ENCODE measurements at places on chromosomes 7 and 10. TPM values are rescaled to one million over a fixed set of nuclear protein-coding genes. Genes with fewer than 3 reads are reported as not detected.

GRCh38 chr10:71635251-71635866 is 84.2 kb downstream of the C10orf105 start:
- no peak for DNase-seq

GRCh38 chr10:4344492-4344994 is 481.5 kb upstream of the AKR1E2 start:
- DNase-seq, result peak; percentile 64

Gene ANKRD22
- total RNA-seq, result 0.16 TPM

DNA sequence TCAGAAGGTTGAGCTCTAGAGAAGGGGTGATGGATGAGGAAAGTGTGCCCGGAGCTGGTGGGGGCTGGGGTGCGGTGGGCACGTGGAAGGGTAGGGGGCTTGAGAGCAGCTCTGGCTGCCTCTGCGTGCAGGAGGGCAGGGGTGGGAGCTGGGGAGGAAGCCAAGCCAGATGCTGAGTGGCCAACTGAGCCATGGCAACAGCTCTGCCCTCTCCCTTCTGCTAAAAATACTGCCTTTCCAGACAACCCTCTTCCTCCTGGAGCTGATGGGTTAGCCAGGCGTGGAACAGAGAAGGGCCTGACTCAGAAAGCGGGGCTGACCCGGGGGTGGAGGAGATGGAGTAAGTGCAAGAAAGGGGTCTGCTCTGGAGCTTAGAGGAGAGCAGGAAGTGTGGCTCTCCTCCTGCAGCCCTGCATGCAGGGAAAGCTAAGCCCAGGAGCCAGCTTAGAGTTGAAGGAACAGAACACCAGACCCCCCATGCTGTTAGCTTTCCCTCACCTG is 114.6 kb upstream of the AGK start:
- DNase-seq, result no peak

Gene SEM1
- 22.0 TPM for total RNA-seq

- DNase-seq, result no peak
Observed at GRCh38 chr10:96188421-96188820, 58.3 kb downstream of the ZNF518A start.

- DNase-seq, result no peak
Observed at GRCh38 chr10:30598105-30598776, 31.3 kb downstream of the LYZL2 start.

Gene C10orf67
- 0.16 TPM for total RNA-seq

- no peak for DNase-seq
Observed at GRCh38 chr7:151696721-151697514, 177.2 kb upstream of the RHEB start.

DNA sequence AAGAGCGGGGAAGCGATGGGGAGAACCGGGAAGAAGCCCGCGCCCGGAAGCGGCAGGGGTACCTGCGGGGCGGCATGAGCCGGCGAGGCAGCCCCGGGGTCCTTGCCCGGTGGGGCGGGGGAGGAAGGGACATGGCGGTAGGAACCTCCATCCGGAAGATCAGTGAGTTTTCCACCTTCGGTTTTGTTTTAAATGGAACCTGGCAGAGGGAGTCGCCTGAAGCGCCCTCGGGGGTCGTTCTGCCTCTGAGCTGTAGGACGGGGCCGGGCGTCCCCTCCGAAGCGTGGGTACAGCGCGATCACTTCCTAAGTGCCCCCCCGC is 471 bp downstream of the PFKP start:
- DNase-seq, result no peak

GRCh38 chr7:45292481-45292880 is 134.9 kb downstream of the RAMP3 start:
- no peak for DNase-seq

- no peak for DNase-seq
Observed at GRCh38 chr10:80855348-80855971, 317.8 kb downstream of the SH2D4B start.

Gene TMEM229A
- 1.7 TPM for total RNA-seq

GRCh38 chr7:78379148-78379547 is 580.6 kb downstream of the PHTF2 start:
- DNase-seq, result no peak

Gene GFRA1
- 4.7 TPM for total RNA-seq

GRCh38 chr7:102425639-102426267 is 7.6 kb upstream of the ORAI2 start:
- no peak for DNase-seq

Gene DBF4
- total RNA-seq, result 14.5 TPM

DNA sequence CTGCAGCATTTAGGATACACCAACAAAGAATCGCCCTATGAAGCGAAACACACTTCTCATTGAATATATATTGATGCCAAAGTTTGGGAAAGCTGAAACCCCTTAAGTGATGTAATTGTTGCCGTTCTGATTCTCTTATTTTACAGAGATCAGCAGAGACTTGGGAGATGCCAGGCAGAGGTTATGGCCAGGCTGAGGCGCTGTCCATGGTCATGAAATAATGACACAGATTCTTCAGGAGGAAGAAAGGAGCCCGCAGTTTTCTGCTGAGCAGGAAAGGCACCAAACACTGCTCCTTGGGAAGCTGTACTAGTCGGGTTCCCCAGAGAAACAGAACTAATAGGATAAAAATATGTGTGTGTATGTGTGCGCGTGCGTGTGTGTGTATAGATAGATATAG is 566.0 kb downstream of the CALN1 start:
- DNase-seq, result no peak

- no peak for DNase-seq
Observed at GRCh38 chr7:116249969-116250553, 39.7 kb downstream of the TES start.

Gene FBXO24
- 0.16 TPM for total RNA-seq

Gene NME8
- not detected for total RNA-seq

DNA sequence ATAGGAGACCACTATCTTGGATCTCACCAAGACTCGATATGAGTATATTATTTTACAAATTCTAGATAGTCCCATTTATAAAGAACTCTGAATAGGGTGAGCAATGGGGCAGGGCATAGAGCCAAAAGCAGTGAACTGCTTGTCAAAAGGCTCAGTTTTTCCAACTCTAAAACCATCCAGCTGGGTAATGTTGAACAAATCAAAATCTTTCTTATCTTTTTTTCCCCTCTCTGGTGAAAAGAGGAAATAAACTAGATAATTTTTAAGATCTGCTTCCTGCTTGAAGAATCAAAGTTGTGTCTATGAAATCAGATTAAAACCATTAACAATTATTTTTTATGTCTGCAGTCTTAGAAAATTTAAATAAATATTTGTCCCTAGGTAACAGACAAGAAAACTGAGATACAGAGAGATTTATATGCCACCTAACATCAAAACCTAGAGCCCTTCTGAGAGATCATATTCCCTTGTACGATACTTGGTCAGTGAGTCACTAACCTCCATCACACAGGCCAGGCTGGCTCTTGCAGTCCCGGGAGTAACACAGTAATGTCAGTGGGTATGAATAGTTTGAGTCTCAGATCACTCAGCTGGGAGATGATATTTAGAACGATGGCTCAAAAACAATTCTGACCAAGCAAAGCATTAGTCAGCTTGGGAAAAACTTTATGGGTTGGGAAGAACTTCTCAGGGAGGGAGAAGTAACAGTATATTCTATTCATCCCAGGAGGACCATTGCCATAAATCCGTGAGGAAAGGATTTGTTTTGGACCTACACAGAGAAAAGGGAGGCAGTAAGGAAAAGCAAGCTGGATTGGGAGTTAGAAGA is 178.8 kb downstream of the REEP3 start:
- DNase-seq, result no peak

GRCh38 chr10:14220026-14220425 is 110.7 kb downstream of the FRMD4A start:
- DNase-seq, result no peak

DNA sequence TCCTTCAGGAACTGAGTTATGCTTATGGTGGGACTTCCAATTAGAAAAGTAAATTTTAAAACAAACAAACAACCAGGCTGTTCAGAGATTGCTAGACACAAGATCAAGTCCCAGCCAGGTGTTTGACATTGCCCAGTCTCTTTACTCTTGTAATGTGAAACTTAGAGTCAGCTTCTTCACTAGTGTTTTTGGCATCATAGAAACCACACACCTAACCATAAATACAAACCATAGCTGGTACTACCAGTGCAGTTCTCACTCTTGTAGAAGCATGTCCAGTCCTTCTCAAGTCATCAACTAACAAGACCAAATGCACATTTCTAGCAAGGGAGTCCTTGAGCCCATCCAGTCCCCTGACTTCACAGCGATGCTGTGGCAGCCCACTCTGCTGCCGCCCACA is 339.9 kb downstream of the GFRA1 start:
- no peak for DNase-seq

Gene SUN3
- total RNA-seq, result not detected

- DNase-seq, result no peak
Observed at GRCh38 chr7:53904355-53904754, 637.8 kb upstream of the VSTM2A start.

Gene MRC1
- 4.5 TPM for total RNA-seq

DNA sequence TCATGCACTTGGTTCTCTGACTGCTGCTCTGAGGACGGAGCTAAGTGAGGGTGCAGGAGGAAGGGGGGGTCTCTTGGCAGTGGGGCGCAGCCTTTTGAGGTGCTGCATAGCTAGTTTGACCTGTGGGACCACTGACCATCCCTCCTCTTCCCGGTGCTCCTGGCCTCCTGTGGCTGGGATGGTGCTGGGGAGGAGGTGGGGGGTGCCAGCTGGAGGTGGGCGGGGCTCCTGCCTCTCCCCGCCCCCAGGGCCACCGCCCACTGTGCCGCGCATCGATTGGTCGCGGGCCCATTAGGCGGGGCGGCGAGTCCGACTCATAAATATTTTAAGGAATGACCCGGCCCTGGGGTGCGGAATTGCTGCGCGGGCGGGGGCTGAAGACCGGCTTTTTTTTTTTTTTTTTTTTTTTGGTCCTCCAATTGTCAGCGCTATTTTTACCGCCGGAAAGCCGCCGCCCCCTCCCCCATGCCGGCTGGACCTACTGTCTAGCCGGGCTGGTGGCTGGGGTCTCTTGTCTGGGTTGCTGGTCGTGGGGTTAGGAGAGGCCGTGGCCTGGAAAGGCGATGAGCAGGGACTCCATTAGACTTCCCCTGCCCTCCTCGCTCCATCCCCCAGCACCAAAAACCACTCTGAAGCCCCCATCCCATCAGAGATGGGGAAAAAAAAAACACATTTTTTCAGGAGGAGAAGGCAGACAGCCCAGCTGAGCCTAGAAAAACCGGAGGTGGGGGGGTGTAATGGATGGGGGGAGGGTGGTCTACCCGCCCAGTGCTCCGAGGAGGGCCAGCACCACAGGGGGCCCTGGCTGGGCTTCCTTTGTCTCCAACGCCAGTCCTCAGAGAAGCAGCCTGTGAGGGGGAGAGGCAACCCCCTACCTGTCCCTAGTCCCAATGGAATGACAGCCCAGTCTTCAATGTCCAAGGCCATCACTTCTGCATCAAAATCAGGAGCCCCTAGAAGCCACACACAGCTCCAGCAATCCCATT is 6.4 kb downstream of the SH2B2 start:
- no peak for DNase-seq

GRCh38 chr10:124736491-124737136 is 7.6 kb downstream of the FAM53B start:
- peak; percentile 81 for DNase-seq

DNA sequence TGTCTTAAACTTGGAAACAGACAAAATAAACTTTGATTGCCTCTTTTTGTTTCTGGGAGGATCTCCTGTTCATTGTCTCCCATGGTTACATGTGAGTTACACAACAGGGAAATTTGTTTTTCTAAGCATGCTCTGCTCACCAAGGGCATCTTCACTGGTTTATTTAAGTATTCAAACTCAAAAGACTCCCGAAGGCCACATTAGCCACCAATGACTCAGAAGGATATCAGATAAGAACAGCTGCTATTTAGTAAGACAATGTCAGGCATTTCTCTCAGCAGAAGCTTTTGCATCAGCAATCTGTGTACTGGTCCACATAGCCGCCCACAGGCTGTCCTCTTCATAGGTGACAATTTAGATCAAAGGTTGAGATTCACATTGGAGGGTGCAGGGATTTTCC is 19.3 kb downstream of the OR6B1 start:
- DNase-seq, result no peak

- DNase-seq, result no peak
Observed at GRCh38 chr10:61798713-61799112, 102.8 kb upstream of the ARID5B start.

Measured in occipital lobe (tissue), 3 donors.